ENCODE measurements at places on chromosomes 16 and 17.

DNA sequence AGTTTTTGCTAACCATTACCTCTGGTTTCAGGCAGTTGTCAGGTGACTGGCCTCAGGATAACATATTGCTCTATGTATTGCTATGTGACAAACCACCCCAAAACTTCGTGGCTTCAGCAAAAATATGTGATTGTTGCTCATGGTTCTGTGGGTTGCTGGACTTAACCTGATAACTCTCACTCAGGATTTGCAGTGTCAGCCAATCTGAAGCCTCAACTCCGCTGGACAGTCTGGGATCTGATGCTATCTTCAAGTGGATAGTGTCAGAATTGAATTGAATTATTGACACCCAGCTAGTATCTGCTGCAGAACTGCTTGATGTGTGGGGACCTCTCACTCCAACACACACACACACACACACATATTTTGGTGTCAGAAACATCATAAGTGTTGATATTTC is 34.7 kb upstream of the GUCY2D start:
- DNase-seq: no peak

- no peak for DNase-seq
These were observed 25.9 kb downstream of the USP7 start for GRCh38 chr16:8937803-8938202.

- DNase-seq: no peak
These were observed 1.2 kb downstream of the JUP start for GRCh38 chr17:41785091-41785858.

DNA sequence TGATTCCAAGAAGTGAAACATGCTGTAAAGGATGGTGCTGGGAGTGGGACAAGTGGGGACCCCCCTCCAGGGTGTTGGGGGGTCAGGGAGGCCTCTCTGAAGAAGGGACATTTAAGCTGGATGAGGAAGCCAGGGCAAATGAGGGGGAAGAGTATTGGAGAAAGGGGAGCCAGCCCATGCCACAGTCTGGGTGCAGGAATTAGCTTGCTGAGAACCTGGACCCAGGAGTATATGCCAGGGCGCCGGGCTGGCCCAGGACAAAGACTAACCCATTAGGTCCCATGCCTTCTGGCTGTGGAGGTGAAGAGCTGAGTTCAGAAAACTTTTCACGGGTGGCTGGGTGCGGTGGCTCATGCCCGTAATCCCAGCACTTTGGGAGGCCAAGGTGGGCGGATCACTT is 45.6 kb upstream of the PIK3R6 start:
- DNase-seq: no peak

DNA sequence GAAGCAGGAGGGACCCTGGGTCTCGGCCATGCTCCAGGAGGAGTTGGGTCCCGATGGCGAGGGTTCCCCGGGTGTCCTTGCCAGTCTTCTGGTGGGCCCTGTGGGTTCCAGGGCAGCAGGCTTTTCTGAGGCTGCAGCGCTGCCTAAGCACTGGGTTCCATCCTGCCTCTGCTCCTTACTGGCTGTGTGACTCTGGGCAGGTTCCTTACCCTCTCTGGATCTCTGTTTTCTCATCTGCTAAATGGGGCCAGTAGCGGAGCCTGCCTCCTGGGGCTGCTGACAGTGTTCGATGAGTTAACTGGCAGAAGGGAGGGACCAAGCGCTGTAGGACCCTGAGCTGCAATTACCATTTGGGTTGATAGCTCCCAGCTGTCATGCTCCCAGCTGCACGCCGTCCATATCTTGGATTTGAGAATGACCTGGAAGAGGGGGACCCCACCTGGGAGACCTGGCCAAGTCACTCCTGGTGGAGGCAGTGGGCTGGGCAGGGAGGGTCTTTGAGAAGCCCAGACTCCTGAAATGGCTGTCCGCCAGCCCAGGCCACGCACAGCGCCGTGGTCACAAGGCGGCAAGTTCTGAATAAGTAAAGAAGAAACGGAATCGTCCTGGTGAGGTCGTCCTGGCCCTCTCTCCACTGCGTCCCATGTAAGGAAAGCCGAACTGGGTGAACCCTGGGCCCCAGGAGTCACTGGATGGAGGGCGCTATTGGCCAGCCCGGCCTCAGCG is 47.2 kb upstream of the GSE1 start:
- no peak for DNase-seq

GRCh38 chr17:17868641-17869522 is 32.1 kb upstream of the SREBF1 start:
- DNase-seq: no peak

- no peak for DNase-seq
These were observed 17.0 kb downstream of the CRYM start for GRCh38 chr16:21260870-21261791.

DNA sequence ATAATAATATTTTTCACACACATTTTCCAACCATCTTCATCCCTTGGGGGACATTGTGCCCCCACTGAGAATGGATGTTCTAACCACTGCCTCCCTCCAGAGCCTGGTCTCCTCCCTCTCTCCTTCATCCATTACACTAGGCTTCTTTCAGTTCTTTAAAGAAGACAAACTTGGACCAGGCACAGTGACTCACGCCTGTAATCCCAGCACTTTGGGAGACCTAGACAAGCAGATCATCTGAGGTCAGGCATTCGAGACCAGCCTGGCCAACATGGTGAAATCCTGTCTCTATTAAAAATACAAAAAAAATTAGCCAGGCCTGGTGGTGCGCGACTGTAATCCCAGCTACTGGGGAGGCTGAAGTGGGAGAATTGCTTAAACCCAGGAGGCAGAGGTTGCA is 6.5 kb downstream of the ALOX15 start:
- DNase-seq: no peak

GRCh38 chr16:83797013-83797412 is 10.8 kb upstream of the HSBP1 start:
- no peak for DNase-seq

DNA sequence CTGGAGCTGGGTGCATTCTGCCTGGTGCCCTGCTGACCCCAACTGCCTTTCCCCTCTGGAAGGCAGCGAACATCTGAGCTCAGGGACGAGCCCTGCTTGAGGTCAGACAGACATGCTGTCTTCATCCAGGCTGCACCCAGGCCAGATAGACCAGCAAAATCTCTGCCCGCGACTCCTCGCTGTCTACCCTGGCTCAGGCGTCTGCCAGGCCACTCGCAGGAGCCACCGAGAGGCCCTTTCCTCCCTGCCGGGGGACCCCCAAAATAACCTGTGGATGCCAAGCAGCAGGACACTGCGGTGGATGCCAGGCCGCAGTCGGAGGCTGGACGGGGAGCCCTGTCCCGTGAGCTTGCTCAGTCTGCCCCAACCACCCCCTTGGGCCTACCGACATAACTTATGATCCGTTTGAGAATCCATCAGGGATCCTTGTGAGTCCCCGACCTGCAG is 3.3 kb upstream of the SLC25A10 start:
- no peak for DNase-seq

GRCh38 chr17:75933808-75934207 is 7.0 kb downstream of the FBF1 start:
- no peak for DNase-seq

DNA sequence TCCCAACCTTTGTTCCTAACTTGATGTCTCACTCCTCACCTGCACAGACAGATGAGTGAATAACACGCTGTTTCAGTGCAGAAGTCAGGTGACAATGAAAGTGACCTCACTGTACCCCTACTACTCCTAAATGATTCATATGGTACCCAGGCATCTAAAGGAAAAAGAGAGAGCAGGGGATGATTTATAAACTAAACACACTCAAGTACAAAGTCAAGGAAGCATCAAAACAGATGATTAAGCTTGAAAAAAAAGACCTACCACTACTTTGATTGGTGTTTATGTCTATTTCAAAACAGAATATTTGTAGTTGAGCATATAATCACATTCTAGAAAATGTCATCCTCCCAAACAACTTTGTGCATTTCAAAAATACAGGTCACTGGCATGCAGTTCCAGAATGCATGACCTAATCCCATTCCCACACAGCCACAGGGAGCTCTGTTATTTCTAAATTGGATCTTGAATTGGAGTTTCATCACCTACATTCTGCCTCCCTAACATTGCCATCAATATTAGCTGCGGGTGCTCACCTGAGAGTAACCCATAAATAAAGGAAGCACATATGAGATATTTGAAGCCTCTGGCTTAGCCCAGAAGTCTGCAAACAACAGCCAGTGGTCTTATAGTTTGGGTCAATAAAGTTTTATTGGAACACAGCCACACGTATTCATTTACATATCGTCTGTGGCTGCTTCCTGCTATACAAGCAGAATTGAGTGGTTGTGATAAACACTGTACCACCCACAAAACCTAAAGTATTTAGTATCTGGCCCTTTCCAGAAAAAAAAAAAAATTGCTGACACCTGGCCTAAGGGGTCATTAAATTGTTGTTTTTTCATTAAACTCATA is 14.0 kb downstream of the HS3ST3A1 start:
- DNase-seq: no peak

GRCh38 chr17:78343543-78344201 is 16.2 kb downstream of the SOCS3 start:
- DNase-seq: no peak

DNA sequence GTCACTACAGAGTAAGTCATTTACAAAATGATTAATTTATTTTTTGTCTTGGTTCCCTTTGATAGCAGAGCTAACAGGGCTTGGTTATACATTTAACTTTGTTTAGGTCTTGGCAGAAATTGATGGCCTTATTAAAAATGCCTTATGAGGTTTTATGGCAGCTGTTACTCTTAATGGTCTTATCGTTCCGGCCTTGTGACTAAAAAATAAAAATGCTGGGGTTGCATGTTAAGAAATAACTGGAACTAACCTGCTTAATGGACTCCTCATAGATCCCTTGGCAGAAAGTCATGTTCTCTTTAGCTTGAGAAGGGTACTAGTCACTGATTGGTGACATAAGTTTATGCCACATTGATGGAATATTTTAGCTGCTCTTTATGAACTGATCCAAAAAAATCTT is 18.3 kb downstream of the COX11 start:
- no peak for DNase-seq
